Activated T-cell treated with anti-CD3 and anti-CD28 coated beads, Interleukin-2, amount 50 U/mL, for 72 hours (primary cell): ENCODE measurements at places on chromosomes 13 and 19.
A peak's percentile ranks its signal among the peaks of the same experiment; 100 is the strongest.

DNA sequence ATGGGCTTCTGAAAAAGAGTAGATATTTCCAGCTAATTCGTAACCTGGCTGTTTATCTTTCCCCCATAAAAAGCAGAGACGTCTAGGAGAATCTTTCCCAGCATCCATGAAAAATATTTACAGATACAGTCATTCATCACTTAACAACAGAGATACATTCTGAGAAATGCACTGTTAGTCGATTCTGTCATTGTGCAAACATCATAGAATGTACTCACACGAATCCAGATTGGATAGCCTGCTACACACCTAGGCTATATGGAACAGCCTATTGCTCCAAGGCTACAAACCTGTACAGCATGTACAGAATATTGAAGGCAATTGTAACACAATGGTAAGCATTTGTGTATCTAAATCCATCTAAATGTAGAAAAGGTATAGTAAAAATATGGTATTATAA lies 530.2 kb upstream of the NBEA start:
- DNase-seq, result no peak

DNA sequence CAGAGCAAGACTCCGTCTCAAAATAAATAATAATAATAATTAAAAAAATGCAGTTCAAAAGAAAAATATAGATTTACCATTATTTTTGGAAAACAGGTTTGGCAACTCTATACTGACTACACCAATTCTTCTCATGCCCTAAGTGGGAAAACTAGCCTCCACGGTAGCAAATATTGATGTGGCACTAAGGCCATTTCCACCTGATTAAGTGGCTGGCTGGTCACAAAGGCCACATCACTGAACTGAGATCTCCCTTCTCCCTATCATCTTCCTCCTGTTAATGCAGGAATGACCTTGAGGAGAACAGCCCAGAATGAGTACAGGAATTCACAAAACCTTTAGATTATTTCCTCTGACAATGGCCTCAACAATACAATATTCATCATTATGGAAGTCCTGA lies 18.6 kb downstream of the ZNF814 start:
- DNase-seq, result no peak

- no peak for DNase-seq
Measured at GRCh38 chr19:38250428-38250820, 5.8 kb downstream of the PPP1R14A start.

- no peak for DNase-seq
Measured at GRCh38 chr13:88031980-88032559, 360.9 kb downstream of the SLITRK5 start.

DNA sequence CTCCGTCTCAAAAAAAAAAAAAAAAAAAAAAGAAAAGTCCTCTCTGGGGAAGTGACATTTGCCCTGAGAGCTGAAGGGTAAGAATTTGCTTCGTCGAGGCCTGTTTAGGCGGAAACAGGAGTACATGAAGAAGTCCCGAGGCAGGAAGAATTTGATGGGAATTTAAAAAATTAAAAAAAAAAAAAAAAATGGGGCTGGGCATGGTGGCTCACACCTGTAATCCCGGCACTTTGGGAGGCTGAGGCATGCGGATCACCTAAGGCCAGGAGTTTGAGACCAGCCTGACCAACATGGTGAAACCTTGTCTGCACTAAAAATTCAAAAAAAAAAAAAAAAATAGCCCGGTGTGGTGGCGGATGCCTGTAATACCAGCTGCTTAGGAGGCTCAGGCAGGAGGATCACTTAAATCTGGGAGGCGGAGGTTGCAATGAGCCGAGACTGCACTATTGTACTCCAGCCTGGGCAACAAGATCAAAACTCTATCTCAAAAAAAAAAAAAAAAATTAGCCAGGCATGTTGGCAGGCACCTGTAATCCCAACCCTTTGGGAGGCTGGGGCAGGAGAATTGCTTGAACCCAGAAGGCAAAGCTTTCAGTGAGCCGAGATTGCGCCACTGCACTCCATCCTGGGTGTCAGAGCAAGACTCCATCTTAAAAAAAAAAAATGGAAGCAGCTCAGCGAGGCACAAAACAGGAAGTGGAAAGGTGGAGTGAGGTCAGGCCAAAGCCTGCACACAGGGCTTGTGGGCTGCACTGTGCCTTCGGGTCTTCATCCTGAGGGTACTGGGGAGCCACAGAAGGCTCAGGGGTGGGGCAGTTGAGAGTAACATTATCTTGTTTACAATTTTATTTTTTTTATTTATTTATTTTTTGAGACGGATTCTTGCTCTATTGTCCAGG lies 4.9 kb downstream of the BAX start:
- no peak for DNase-seq

DNA sequence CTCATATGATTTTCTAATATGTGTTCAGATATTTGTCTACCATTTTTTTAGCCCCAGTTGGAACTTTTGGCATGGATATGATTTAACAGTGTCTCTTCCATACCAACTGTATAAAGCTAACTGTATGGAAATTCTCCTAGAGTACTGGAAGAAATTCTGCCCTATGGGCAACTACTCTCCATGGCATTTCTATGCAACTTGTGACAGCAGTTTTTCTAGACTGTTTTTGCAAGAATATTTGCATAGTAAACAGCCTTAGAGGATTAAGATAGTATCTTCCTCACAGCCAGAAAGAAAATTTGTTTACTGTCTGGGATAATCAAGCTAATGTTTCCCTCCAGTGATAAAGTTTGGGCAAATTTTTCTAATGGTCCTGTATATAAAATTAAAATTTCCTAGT lies 119.9 kb upstream of the PCDH17 start:
- no peak for DNase-seq

- no peak for DNase-seq
Measured at GRCh38 chr13:47903836-47904235, 97.2 kb downstream of the SUCLA2 start.

- no peak for DNase-seq
Measured at GRCh38 chr13:95741584-95742563, 64.9 kb downstream of the DNAJC3 start.

- DNase-seq, result no peak
Measured at GRCh38 chr13:30440910-30441703, 18.8 kb downstream of the UBE2L5 start.

DNA sequence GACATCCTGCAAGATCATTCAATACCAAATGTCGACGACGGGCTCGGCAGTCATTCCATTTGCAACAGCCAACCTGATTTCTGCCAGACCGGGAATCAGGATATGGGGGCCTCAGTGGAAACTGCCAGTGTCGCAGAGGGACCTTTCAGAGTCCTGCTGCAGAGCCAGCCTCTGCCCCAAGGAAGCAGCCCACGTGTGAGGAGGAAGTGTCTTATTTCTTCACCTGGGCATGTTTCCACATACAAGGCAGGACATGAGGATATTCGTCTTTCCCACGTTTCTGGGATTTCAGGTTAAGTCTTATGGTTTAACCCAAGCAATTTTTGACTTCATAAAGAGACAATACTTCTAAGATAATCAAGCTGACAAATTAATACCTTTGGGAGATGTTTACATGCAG lies 69.9 kb downstream of the ABCC4 start:
- no peak for DNase-seq

GRCh38 chr19:55346725-55347441 lies 7.2 kb downstream of the KMT5C start:
- no peak for DNase-seq

DNA sequence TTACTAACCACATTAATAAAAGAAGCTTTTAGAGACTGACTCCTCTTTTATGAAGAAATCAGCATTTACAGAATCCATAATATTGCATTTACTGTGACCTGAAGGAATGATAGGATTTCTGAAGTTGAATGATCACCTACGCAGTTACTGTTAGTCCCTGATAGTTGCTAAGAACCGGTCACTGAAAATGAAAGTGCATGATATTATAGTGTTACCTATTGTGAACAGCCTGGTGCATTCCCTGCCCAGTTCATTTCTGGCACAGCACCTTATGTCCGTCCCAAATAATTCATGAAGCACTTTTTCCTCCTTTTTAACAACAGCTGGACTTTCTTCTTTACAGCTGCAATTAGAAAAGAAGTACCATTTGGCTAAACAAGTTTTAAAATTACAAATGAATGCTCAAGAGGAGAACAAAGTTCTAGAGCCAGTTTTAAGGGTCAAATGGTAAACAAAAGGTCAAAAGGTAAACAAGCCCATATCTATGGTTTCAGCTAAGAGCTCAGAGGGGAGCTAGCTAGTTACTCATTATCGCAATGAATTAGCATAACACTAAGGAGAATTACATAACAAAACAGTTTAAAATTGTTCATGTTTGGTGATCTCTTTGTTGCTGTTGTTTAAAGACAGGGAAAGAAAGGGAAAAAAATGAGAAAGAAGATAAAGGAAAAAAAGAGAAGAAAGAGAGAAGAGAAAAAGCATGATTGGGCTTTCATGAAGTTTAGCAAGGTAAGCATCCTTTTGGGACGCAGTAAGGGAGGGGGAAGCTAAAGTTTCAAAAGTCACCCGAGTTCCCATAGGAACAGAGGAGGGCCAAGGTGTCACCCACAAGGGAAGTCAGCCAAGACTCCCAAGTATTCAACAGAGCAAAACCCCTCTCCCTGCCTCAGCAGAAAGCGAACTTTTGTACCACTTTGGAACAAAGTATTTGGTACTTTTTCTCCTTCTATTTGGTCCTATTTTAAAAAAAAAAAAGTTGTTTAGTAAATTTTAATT lies 50.2 kb downstream of the FLT3 start:
- DNase-seq, result no peak

DNA sequence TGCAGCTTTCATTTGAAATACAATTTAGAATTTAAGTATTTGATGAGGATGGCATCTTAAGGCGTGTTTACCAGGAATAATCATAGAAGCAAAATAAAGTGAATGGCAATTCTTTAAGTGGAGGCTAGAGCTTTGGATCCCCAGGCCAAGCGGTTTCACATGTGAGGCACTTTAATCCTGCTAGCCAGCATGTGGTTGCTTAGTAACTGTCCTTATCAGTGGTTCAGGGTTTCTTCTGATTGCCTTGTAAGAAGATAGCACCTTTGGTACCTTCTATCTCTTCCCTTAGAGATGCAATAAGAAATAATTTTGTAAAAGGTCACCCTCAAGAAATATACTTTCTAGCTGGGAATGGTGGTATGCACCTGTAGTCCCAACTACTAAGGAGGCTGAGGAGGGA lies 38.9 kb upstream of the SERP2 start:
- DNase-seq, result no peak

DNA sequence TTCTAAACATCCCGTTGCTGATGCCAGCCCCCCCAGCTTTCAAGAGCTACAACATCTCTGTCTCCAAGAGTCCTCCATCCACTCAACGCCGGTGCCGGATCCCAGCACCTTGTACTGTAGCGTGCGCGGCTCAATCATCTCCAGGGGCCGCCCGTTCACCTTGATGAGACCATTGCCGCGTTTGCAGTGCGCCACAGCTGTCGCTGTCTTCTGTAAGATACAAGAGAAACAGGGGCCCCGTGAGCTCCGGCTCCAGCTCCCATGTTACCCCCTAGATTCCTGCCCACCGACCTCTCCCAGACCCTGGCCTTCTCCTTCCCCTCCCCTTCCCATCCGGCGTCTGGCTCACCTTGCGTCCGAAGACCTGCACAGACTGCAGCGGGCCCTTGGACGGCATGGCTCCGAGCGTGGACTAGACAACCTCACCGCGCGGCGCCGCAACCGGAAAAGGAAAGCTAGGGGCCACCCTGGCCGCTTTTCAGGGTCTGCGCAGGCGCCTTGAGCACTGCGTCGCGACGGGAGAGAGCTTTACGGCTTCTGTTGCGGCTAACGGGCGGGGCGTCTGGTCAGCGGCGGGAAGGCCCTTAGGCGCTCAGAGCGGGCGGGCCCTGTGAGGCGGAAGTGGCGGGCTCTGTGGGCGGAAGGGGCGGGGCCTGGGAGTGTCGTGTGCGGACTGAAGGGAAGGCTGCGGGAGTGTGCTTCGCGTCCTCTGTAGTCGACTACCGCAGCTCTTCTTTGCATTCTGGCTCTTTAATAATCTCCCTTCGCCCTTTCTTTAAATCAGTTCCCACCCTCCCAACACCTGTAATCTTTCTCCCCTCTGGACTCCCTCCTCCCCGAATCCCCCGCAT lies at the start of gene RPS16:
RPS16 (minus strand) TSS at position 451 of the 851 bp plus-strand sequence; CDS start at position 397, 54 bp downstream.
- peak; percentile 100 for DNase-seq

DNA sequence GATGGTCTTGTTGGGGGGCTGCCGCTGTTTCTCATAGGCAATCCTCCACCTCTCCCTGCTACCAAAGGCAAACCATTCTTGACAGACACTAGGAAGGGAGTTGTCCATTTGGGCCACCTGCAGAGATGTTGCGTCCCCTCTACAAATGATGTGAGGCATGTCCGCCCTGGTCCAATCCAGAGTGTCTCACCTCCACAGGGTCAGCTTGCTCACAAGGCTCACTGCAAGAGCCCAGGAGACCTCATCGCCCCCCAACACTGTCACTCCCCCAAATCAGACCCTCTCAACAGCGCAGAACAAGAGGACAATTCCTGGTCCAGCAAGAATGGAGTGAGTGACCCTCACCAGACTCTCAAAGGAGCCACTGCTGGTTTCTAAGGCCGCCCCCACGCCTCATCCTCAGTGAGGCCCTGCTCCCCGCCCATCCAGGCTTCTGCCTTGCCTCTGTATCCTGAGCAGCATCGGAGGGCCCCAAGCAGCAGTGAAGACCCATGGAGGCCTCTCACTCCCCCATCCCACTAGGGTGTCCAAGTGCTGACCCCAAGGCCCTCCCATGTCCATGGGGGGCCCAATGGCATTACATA lies 6.5 kb downstream of the HNRNPL start:
- DNase-seq, result no peak

DNA sequence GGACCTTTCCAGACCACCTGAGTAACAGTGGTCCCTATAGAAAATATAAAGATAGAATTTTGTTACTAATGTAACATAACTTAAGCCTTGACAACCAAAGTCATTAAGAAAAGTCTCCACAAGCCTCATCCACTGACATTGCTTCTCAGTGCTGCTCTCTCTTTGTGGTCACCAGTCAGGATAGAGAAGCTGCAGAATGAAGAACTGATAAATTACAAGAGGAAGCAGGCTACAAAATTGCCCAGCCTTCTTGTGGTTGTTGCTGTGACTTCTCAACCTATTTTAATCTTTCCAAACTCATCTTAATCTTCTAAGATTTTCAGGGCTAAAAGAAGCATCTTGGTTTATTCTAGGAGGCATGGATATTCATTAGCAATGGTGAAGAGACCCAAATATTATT lies 343.8 kb downstream of the MZT1 start:
- no peak for DNase-seq

GRCh38 chr13:72205773-72206172 lies 338.8 kb upstream of the DACH1 start:
- no peak for DNase-seq

- DNase-seq, result no peak
Measured at GRCh38 chr19:28309070-28309469, 903.9 kb downstream of the UQCRFS1 start.

DNA sequence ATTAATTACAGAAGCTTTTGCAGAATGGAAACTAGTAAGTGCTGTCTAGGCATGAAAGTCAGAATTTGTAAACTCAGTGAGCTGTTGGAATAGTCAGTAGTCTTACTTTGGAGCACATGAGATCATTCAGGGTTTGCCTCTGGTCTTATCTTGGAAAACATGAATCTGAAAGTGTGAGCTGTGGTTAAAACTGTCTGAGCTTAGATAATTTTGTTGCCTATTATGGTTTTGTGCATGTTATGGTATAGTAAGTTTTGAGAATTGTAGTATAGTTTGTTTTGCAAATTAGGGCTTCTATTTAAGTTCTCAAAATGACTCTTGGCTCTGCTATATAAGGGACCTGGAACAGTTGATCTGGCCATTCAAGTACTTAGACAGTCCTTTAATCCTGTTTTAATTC lies 53.7 kb upstream of the TRPC4 start:
- DNase-seq, result no peak

- no peak for DNase-seq
Measured at GRCh38 chr19:29672319-29672932, 7.2 kb downstream of the PLEKHF1 start.

- DNase-seq, result no peak
Measured at GRCh38 chr13:34779171-34779570, 162.9 kb upstream of the NBEA start.
